ENCODE measurements at places on chromosomes 1 and 21. TPM values are rescaled to one million over a fixed set of nuclear protein-coding genes. Genes with fewer than 3 reads are reported as not detected.

The EFNA1 gene
- 82.9 TPM for total RNA-seq

The MYBPH gene
- total RNA-seq, result not detected

The LYPD8 gene
- total RNA-seq, result not detected

The SLC19A2 gene
- 6.0 TPM for total RNA-seq

The SAMD13 gene
- total RNA-seq, result 1.7 TPM

The SYNC gene
- 12.3 TPM for total RNA-seq

The RGS4 gene
- total RNA-seq, result 578 TPM

The OVAAL gene
- 0.09 TPM for total RNA-seq

The CYP4A22 gene
- total RNA-seq, result not detected

The RGSL1 gene
- total RNA-seq, result not detected

The KIF2C gene
- total RNA-seq, result 9.9 TPM

The ATF6 gene
- 37.4 TPM for total RNA-seq

The KRTAP21-2 gene
- not detected for total RNA-seq

The LCE1F gene
- not detected for total RNA-seq

The DCDC2B gene
- not detected for total RNA-seq

The ROR1 gene
- 17.1 TPM for total RNA-seq

The BTBD19 gene
- 13.2 TPM for total RNA-seq

The SYPL2 gene
- not detected for total RNA-seq

The KRTAP7-1 gene
- not detected for total RNA-seq

The FBLIM1 gene
- total RNA-seq, result 319 TPM

The SH2D1B gene
- total RNA-seq, result not detected

The HHAT gene
- total RNA-seq, result 1.4 TPM

The TCHH gene
- total RNA-seq, result under 0.01 TPM

The ATP6V0B gene
- 95.7 TPM for total RNA-seq

The ACAP3 gene
- total RNA-seq, result 37.0 TPM

The TFAP2E gene
- not detected for total RNA-seq

The MFN2 gene
- total RNA-seq, result 50.0 TPM

The AXDND1 gene
- total RNA-seq, result not detected

The MROH9 gene
- total RNA-seq, result not detected
